ENCODE measurements at places on chromosomes 1 and 21.

GRCh38 chr1:157482174-157482573 lies 70.1 kb downstream of the FCRL5 start:
- DNase-seq = no peak

DNA sequence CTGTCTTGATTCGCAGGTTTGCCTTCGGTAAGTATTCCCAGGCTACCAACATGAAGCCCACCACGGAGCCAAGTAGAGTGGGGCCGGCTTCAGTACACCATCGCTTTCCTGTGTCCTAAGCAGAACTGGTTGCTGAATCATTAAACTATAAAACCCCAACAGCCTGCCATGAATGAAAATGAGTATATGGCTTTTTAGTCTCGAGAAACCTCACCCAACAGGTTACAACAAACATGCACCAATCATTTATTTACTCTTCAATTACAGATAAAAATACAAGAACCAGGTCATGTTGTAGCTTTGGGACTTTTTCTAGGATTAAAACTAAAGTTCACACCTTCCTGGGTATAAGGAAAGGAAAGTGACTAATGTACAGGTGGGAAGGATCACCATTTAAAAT lies 7.6 kb downstream of the TMPRSS2 start:
- DNase-seq = no peak

GRCh38 chr1:210978316-210978973 lies 155.5 kb downstream of the KCNH1 start:
- no peak for DNase-seq

- DNase-seq = no peak
Observed at GRCh38 chr1:171217658-171218443, 30.4 kb upstream of the FMO1 start.

DNA sequence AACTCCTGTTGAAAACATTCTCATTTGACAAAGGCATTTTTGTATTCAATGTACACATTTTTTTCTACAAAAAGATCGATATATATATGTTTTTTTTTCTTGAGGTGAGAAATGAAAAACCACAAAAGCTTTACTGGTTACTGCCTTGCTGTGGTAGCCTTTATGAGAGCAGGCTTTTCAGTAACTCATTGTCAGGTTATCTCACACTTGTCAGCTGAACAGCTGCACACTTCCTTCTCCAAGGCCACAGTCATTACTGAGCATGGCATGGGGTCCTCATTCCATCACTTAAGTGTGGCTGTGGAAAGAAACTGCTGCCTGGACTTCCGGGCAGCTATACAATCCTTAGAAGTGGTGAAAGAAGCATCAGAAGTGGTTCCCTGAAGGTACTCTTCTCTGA lies 169.3 kb upstream of the ZP4 start:
- DNase-seq = no peak

DNA sequence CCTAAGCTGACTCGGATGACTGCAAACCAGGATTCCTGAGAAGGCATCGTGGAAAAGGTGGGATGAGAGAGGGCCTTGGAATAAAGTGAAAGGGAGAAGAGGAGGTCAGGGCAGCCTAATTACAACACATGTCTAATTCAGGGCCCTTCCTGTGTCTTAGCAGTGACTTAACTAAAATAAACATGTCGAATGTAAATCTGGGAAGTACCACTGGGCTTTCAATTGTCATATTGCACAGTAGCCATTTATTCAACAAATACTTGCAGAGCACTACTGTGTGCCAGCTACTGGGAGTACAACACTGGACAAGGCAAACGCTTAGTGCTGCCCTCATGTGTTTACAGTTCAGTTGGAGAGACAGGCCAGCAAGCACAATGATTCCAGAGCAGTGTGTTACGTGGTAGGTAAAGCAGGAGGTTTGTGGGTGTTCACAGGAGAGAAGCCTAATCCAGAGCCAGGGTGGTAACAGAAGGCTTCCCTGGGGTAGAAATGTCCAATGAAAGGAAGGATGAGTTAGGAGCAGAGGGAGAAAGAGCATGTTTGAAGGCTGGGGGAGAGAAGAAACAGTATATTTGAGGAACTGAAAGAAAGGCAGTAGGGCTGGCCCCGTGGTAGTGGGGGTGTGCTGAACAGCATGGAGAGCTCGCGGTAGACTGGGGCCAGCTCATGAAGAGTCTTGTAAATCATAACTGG lies 38.0 kb upstream of the RASAL2 start:
- DNase-seq = no peak

- no peak for DNase-seq
Observed at GRCh38 chr1:209323743-209324142, 259.8 kb upstream of the CAMK1G start.

GRCh38 chr1:8862528-8862927 lies 16.0 kb downstream of the ENO1 start:
- DNase-seq = peak; percentile 32

GRCh38 chr1:183970516-183971300 lies 66.8 kb downstream of the COLGALT2 start:
- DNase-seq = no peak

DNA sequence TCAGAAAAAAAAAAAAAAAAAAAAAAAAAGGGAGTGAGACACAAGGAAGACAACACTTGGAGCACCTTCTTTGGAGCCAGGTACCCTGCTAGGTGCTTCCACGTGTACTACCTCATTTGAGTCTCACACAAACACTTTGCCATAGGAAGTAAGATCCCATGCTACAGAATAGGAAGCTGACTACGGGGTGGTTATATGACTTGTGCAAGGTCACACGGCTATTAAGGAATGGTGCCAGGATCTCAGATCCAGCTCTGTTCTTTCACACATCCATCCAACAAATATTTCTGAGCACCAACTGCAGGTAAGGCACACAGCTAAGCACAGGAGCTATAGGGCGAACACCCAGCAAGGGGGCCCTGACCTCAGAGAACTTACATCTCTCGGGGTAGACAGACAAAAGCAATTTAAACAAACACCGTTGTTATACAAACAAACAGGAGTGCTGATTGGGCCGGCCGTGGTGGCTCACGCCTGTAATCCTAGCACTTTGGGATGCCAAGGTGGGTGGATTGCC lies 22.4 kb downstream of the PTAFR start:
- DNase-seq = no peak

DNA sequence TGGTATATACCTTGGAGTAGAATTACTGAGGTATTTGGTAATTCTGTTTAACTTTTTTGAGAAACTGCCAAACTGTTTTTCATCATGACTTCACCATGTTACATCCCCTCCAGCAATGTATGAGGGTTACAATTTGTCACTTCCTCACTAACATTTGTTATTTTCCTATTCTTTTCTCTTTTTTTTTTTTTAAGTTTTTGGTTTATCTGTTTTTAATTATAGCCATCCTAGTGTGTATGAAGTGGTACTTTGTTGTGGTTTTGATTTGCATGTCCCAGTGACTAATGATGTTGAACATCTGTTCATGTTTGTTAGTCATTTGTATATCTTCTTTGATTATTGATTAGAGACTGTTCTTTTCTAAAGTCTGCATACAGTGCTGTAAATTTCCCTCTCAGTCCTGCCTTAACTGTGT lies 147.3 kb downstream of the HS2ST1 start:
- DNase-seq = no peak

- no peak for DNase-seq
Observed at GRCh38 chr1:62241371-62242131, 46.9 kb downstream of the L1TD1 start.

- DNase-seq = no peak
Observed at GRCh38 chr1:31795801-31796621, 19.8 kb downstream of the SPOCD1 start.

DNA sequence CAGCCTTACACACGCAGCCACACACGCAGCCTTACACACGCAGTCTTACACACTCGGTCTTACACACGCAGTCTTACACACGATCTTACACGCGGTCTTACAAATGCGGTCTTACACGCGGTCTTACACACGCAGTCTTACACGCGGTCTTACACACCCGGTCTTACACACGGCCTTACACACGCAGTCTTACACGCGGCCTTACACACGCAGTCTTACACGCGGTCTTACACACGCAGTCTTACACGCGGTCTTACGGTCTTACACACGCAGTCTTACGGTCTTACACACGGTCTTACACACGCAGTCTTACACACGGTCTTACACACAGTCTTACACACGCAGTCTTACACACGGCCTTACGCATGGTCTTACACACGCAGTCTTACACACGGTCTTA lies 111.9 kb downstream of the PRDM16 start:
- no peak for DNase-seq

GRCh38 chr1:104795931-104796330 lies 1046.2 kb downstream of the AMY1C start:
- no peak for DNase-seq

DNA sequence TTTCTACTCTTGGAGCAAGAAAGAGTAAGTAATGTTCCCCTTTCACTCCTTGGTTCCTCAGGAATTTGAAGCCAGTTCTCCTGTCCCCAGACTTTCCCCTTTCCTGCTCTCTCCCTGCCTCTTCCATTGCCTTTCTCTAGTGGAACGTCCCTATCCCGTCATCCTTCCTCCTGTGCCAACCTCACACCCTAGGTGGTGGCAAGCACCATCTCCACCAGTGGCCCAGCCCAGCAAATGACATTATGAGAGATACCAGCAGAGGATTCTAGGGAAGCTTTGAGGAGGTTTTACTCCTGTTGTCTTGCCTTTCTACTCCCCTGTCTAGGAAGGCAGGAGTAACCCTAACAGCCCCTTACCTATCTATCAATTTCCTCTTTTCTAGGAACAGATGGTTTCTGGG lies 8.1 kb upstream of the TACSTD2 start:
- no peak for DNase-seq

- DNase-seq = no peak
Observed at GRCh38 chr1:98078596-98078995, 157.8 kb upstream of the DPYD start.

- no peak for DNase-seq
Observed at GRCh38 chr1:13814131-13814530, 114.1 kb downstream of the PRDM2 start.

DNA sequence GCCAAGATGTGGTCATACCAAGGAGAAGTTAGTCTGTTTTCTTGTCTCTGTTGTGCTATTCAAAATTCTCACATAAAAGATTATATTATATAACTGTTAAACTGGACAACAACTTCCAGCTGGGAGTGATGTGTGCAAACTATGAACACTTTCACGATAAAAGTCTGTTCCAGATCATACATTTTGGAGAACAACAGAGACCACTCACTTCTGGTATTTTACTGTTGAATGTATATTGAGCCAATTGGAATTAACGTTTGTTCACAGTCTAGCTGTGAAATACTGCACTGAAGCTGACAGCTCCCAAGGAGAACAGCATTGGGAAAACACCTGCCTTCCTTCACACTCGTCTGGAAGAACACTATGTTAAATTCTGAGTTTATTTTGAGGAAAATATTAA lies 860 bp upstream of the SHCBP1L start:
- no peak for DNase-seq

- DNase-seq = no peak
Observed at GRCh38 chr1:26761217-26761616, 26.5 kb upstream of the PIGV start.

- DNase-seq = no peak
Observed at GRCh38 chr1:65820983-65821382, 28.3 kb downstream of the PDE4B start.

DNA sequence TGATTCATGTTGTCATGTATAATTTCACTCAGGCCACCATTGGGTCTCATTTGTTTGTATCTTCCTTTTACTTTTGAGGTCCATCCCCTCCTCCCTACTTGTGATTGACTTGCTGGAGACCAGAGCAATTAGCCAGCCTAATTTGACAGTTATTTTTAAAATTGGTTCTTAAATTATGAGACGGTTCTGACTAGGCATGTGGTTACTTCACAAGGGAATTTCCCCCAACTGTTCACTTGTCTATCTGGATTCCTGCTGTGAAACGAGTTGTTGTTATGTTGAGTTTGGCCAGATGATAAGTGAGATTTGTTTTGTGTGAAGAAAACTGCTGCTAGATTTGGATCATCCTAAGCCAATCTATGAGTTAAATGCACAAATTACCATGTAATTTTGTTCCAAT lies 359.1 kb downstream of the BARHL2 start:
- no peak for DNase-seq

GRCh38 chr1:191953526-191953925 lies 204.7 kb upstream of the RGS18 start:
- no peak for DNase-seq
